Smooth muscle cell of bladder (primary cell): ENCODE measurements at places on chromosomes 2 and 18. TPM values are rescaled to one million over a fixed set of nuclear protein-coding genes. Genes with fewer than 3 reads are reported as not detected.

The KCNIP3 gene
- 0.57 and 1.0 TPM in 2 replicates for total RNA-seq

The MEIS1 gene
- total RNA-seq, result 155 and 304 TPM in 2 replicates

The ADAM23 gene
- total RNA-seq, result 6.3 and 8.2 TPM in 2 replicates

The PLEK gene
- 0.14 and 1.1 TPM in 2 replicates for total RNA-seq

The CFLAR gene
- 61.7 and 105 TPM in 2 replicates for total RNA-seq

The ABHD1 gene
- not detected in 2 replicates for total RNA-seq

The MEP1B gene
- not detected in 2 replicates for total RNA-seq

The G6PC2 gene
- not detected in 2 replicates for total RNA-seq

The CXCR1 gene
- not detected in 2 replicates for total RNA-seq

The ZNF892 gene
- 3.0 and 4.7 TPM in 2 replicates for total RNA-seq

The QPCT gene
- 4.0 and 9.5 TPM in 2 replicates for total RNA-seq

The MC2R gene
- not detected in 2 replicates for total RNA-seq

The CEBPZ gene
- 40.1 and 56.1 TPM in 2 replicates for total RNA-seq

The STARD6 gene
- not detected in 2 replicates for total RNA-seq

The STON1 gene
- total RNA-seq, result 27.3 and 48.2 TPM in 2 replicates

The PGAP1 gene
- total RNA-seq, result 4.1 and 4.7 TPM in 2 replicates

The ID2 gene
- total RNA-seq, result 164 and 461 TPM in 2 replicates

The ANKRD30B gene
- under 0.01 and 0.09 TPM in 2 replicates for total RNA-seq

The TRAK2 gene
- 32.4 and 36.8 TPM in 2 replicates for total RNA-seq

The ANKRD44 gene
- 4.9 and 6.0 TPM in 2 replicates for total RNA-seq

The GALNT3 gene
- total RNA-seq, result 0.65 and 0.71 TPM in 2 replicates

The TMEM237 gene
- total RNA-seq, result 26.0 and 27.7 TPM in 2 replicates

The WNT10A gene
- not detected in 2 replicates for total RNA-seq

The IL37 gene
- not detected in 2 replicates for total RNA-seq

The GAD1 gene
- 0.09 and 0.28 TPM in 2 replicates for total RNA-seq

The CD207 gene
- total RNA-seq, result not detected in 2 replicates

The ABCA12 gene
- total RNA-seq, result under 0.01 TPM in 2 replicates

The ANKRD53 gene
- total RNA-seq, result 0.14 and 0.37 TPM in 2 replicates

The DYNAP gene
- total RNA-seq, result not detected in 2 replicates

The RPL37A gene
- total RNA-seq, result 4,723 and 4,862 TPM in 2 replicates

The GAL3ST2 gene
- 0.18 TPM in 1 of 2 replicates, not detected in the other for total RNA-seq

The COL6A3 gene
- 2,030 and 2,143 TPM in 2 replicates for total RNA-seq

The LIMS3 gene
- total RNA-seq, result 2.8 and 5.2 TPM in 2 replicates

The AQP12B gene
- total RNA-seq, result not detected in 2 replicates

The DES gene
- 0.71 and 3.7 TPM in 2 replicates for total RNA-seq

The PAX3 gene
- total RNA-seq, result 0.09 TPM in 1 of 2 replicates, not detected in the other

The PJVK gene
- 1.8 and 2.1 TPM in 2 replicates for total RNA-seq

The MOCOS gene
- 10.9 and 11.0 TPM in 2 replicates for total RNA-seq

The VSNL1 gene
- total RNA-seq, result not detected in 2 replicates

The NAT8 gene
- total RNA-seq, result not detected in 2 replicates

The RTKN gene
- total RNA-seq, result 8.4 and 11.1 TPM in 2 replicates

The EVX2 gene
- under 0.01 TPM in 1 of 2 replicates, not detected in the other for total RNA-seq

The RETREG2 gene
- total RNA-seq, result 52.1 and 91.3 TPM in 2 replicates

The KRTCAP3 gene
- 0.18 TPM in 1 of 2 replicates, not detected in the other for total RNA-seq

The UBR3 gene
- 30.7 and 32.9 TPM in 2 replicates for total RNA-seq

The HAAO gene
- 0.46 and 1.8 TPM in 2 replicates for total RNA-seq

The DSG4 gene
- not detected in 2 replicates for total RNA-seq
